ENCODE measurements at places on chromosomes 12 and 14. TPM values are rescaled to one million over a fixed set of nuclear protein-coding genes. Genes with fewer than 3 reads are reported as not detected.

The AQP6 gene
- 12.0 TPM for total RNA-seq

The HRK gene
- 5.0 TPM for total RNA-seq

The C1QL4 gene
- 1.0 TPM for total RNA-seq

The SLCO1B1 gene
- total RNA-seq = not detected

The ANKRD33 gene
- total RNA-seq = not detected

The ASCL1 gene
- total RNA-seq = not detected

The PSMA3 gene
- total RNA-seq = 151 TPM

The LRIG3 gene
- total RNA-seq = 40.5 TPM

The FOXG1 gene
- not detected for total RNA-seq

The PMEL gene
- 1.7 TPM for total RNA-seq

The AQP2 gene
- total RNA-seq = 122 TPM

The DAO gene
- total RNA-seq = 0.41 TPM

The ADCY6 gene
- total RNA-seq = 66.9 TPM

The ESRRB gene
- total RNA-seq = 3.9 TPM

The CYP27B1 gene
- total RNA-seq = 3.5 TPM

The GCH1 gene
- 9.2 TPM for total RNA-seq

The TMEM132D gene
- total RNA-seq = 0.13 TPM

The CNTN1 gene
- total RNA-seq = 9.9 TPM

The CLEC1A gene
- 6.3 TPM for total RNA-seq

The COQ10A gene
- 14.5 TPM for total RNA-seq

The HAL gene
- total RNA-seq = 0.88 TPM

The LRRC9 gene
- not detected for total RNA-seq

The MCRS1 gene
- total RNA-seq = 66.8 TPM

The ESYT1 gene
- total RNA-seq = 104 TPM

The AKAP5 gene
- 5.1 TPM for total RNA-seq

The HCAR1 gene
- total RNA-seq = 0.72 TPM

The CD163 gene
- 329 TPM for total RNA-seq

The ZC2HC1C gene
- total RNA-seq = 6.7 TPM

The ARHGDIB gene
- 151 TPM for total RNA-seq

The ST8SIA1 gene
- total RNA-seq = 4.7 TPM

The KIF21A gene
- 25.7 TPM for total RNA-seq

The BRMS1L gene
- 7.3 TPM for total RNA-seq

The LBHD2 gene
- not detected for total RNA-seq

The NABP2 gene
- total RNA-seq = 31.0 TPM

The TAS2R46 gene
- 1.6 TPM for total RNA-seq

The BBOF1 gene
- total RNA-seq = 14.6 TPM

The SLC5A8 gene
- 1.6 TPM for total RNA-seq

The KRT78 gene
- total RNA-seq = not detected

The LRP6 gene
- 44.1 TPM for total RNA-seq

The GARIN6 gene
- total RNA-seq = not detected

The C12orf54 gene
- not detected for total RNA-seq

The NXPH4 gene
- total RNA-seq = 0.16 TPM

The SLCO1C1 gene
- total RNA-seq = 0.91 TPM

The TPH2 gene
- not detected for total RNA-seq

The MYF6 gene
- total RNA-seq = not detected

The LRRK2 gene
- 110 TPM for total RNA-seq

The INSM2 gene
- total RNA-seq = not detected

The MED13L gene
- 153 TPM for total RNA-seq

The HOXC12 gene
- total RNA-seq = not detected

The DPY19L2 gene
- total RNA-seq = 24.5 TPM

The SLCO1B3 gene
- not detected for total RNA-seq

The KRT86 gene
- 1.3 TPM for total RNA-seq

The ZC3H10 gene
- 8.6 TPM for total RNA-seq

The ABHD12B gene
- not detected for total RNA-seq

The VSX2 gene
- not detected for total RNA-seq

The CIROP gene
- total RNA-seq = not detected

The EMP1 gene
- 431 TPM for total RNA-seq

The PAH gene
- 8.7 TPM for total RNA-seq

The CCDC177 gene
- total RNA-seq = not detected

The ZDHHC22 gene
- not detected for total RNA-seq
